ENCODE measurements at places on chromosomes 6 and 20.
A peak's percentile ranks its signal among the peaks of the same experiment; 100 is the strongest.

DNA sequence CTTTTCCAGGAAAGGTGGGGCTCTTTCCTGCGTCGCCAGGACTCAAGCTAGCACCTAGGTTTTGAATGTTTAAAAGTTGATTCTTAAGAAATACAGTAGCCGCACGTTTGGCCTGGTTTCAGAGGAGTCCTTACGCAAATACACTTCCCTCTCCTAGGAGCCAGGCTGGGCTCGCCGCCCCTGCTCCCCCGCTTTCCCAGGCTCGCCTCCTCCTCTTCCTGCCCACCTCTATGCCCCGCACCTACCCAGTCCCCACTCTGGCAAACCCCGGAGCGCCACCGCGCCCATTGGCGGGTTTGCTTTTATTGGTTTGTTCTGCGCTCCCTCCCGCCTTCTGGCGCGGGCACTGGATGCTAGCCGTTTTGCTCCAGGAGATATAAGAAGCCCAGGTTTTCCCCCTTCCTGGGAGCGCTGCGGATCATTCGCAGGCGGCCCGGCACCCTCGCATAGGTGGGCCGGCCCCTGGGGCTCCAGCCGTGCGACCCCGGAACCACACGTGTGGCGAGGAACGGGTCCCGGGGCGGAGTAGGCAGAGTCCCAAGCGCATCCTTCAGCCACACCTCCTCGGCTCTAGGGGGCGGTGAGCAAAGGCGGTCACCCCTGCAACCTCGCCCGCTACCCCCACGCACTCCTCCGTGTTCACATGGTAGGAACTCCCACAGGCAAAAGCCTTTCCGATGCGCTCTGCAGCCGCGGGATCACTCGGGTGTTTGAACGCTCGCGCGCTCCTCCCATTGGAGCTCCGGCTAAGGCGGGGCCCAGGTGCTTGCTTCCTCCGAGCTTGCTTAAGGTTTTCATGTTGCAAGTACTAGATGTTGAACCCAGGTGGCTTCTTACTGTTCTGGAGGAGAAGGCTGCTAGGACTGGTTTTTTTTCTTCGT is 119.0 kb downstream of the RTN4IP1 start:
- DNase-seq = peak; percentile 58

- no peak for DNase-seq
Observed at GRCh38 chr6:125310994-125311649, 9.4 kb upstream of the HDDC2 start.

GRCh38 chr6:24663189-24663588 is 3.5 kb downstream of the TDP2 start:
- no peak for DNase-seq

- no peak for DNase-seq
Observed at GRCh38 chr6:75874224-75874623, 125.2 kb downstream of the MYO6 start.

DNA sequence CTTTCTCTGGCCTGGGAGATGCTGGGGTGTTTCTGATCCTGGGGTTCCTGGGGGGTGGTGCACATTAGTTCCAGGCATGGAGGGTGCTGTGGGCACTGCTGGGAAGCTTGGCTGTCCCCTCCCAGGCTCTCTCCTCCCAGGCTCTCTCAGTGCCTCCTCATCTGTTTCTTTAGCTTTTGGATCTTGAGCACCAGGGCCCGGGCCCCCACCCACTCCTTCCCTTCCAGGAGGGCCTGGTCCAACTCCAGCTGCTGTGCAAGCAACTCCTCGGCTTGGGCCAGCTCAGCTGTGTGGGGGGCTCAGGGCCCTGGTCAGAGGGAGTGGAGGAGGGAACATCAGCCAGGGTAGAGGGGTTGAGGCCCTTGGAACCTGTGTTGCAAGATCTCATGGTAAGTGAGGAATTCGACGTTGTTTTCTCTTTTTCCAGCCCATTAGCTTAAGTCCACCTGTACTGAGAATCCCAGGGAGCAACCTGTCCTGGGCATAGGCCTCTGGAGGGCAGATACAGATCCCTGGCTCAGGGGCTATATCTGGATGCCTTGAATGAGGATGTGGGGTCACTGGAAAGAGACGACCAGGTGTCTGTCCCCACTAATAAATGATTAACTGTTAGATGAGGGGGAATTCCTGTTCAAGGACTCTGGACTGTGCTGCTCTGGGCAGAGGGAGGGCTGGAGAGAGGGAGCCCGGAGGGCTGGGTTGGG is 34.5 kb upstream of the HLA-A start:
- DNase-seq = no peak

DNA sequence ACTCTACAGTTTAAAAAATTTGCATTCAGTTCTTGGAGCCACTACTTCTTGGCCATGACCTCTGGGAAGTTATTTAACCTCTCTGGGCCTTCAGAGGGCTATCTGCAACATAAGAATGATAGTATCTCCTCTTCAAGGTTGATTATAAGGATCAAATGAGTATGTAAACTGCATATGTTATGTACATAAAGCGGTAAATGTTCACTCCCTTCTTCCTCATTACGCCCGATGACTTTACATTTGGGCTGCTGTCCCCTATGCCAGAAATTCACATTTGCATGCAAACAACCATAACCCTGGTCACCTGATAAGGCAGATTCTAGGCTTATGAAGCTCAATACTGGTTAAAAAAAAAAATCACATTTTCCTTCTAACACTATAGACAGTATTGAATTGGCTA is 50.4 kb downstream of the ALDH5A1 start:
- DNase-seq = no peak

- no peak for DNase-seq
Observed at GRCh38 chr6:35079311-35080000, 61.7 kb downstream of the TCP11 start.

DNA sequence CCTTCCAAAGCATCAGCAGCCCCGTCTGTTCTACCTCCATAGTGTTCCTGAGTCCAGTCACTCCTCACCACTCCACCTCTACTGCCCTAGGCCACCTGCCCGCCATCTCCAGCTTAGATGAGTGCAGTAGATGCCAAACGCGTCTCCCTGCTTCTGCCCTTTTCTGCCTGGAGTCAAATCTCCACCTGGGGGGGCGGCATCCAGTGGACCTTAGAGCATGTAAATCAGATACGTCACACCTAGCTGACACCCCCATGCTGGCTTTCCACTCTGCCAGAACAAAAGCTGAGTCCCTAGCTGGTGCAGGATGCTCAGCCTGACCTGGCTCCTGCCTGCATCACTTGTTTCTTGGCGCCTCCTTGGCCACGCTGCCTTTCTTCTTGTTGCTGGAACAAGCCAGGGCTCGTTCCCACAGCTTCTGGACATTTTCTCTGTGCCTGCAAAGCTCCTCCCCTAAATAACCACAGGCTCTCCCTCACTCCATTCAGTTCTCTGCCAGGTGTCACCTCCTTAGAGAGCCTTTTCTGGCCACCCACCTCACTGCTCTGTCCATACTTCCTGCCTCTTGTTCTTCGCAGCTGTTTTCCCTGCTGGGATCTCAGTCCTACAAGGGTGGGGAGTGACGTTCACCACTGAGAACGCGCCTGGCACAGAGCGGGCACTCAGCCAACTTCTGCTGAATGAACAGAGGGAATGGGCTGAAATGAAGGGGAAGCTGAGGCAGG is 5.8 kb downstream of the DDR1 start:
- no peak for DNase-seq

DNA sequence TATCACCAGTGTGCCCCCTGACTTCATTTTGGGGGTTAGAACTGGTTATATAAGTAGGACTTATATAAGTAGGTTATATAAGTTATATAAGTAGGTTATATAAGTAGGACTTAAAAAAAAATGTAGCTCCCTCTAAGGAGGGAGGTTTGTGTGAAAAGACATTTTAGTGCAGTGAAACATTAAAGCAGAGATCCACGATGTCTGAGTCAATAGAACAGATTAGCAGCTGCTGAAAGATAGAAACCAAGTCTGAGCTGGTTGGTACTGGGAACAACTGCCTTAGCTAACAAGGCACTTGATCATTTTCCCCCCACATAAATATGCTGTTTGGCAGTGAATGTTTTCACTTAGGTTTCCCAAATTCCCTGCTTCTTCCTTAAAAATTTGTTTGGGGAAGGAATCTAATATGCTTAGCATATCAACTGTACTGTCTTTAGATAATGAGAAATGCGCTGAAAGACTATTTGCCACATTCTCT is 2.1 kb upstream of the RPS12 start:
- no peak for DNase-seq

DNA sequence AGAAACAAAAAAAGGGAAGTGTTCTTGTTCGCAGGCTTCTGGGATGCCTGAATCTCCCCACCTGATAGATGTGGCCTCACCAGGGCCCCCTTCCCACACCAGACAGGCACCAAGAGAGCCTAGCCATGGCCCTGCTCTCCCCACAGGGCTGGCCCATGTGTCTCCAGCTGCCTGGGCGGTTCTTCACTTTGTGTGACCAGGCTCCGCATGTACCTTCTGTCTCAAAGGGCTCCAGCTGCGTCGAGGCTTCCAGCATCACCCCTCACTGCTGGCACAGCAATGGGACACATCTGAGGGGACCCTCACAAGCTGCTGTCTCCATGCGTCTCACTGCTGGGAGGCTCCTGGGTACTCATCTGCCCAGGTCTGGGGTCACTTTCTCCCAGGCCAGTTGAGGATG is 362.9 kb downstream of the ZFAND3 start:
- DNase-seq = no peak

DNA sequence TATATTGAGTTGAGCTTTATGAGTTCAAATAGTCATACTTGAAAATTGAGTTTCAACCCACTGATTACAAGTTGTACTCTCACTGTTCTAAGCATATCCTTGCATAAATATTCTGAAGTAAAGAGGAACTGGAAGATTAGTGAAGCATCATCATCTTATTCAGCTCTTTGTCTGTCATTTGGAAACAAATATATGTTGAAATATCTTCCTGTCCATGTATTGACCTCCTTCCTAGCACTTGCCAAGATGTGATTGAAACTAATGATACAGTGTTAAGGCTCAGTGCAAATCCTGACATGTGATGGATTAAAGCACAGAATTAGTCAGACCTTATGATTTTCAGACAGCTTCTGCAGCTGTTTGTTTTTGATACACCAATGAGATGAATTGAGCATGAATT is 434.3 kb downstream of the TBC1D32 start:
- DNase-seq = no peak

DNA sequence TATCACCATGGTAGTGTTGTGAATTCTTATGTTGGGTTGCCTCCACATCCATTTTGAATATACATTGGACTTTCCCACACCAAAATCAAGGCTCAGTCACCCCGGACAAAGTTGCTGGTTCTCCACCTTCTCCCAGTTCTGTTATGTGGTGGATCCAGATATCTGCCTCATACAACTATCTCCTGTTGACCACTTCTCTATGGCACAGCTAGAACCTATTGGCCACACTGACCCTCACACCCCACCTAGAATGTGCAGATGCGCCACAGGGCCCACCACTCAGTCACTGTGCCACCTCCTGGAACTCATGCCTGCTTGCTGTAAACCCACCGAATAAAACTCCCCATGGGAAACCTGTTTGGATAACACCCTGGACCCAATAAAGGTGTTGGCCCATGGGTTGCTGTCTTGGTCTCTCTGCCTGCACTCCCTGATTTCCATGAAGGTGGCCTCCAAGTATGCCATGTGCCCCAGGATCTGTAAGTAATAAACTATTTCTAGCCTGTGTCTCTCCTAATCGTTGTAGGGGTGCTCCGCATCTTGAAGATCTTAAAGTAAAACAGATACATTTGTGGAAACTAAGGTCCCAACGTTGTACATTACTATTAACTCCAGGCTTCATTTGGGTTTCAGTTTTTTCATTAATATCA is 7.2 kb upstream of the NQO2 start:
- DNase-seq = no peak

GRCh38 chr20:44479643-44480042 is 4.0 kb downstream of the TTPAL start:
- no peak for DNase-seq

DNA sequence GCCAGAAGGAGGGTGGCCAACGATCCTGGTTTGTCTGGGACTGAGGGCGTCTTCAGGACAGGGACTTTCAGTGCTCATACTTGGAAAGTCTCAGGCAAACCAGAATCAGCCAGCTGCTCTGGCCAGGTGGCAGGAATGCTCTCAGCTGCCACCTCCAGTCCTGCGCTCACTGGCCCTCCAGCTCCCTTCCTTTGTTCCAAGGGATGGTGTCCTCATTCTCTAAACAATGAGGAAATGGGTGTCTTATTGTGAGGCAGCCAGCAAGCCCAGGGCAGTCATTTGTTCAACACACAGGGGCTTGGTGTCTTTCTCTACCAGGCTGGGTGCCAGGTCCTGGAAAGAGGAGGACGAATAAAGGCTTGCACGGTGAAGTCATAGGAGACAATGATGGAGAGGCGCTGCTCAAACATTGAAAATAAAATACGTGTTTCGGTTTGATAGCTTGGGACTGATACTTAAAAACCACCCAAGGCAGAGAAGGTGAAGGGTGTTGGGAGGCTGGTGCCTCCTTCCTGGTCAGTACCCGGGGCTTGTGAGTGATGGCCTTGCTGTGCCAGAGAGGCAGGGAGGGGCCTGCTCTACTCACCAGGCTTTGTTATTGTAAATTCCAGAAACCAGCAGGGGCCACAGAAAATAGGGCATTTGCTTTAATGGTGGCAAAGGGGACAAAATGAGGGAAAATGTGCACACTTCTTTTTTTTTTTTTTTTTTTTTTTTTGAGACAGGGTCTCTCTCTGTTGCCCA is 11.3 kb upstream of the TMEM181 start:
- no peak for DNase-seq

- no peak for DNase-seq
Observed at GRCh38 chr6:140812636-140813035, 1320.1 kb upstream of the GJE1 start.

DNA sequence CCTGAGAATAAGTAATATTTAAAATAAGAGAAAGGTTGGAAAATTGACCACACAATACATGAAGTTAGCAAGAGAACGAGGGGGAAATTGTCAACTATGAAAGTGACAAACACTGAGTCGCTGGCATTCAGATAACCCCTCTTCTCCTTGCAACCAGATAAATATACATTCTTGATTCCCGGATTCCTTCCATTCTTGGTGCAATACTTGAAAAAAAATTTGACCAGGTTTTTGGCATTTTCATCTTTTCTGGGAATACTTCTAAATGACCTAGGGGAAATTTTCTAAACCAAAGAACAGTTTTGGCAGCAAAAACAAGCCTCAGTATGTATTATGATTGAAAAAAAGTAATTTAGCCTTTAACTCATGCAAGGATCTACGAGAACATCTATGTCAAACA is 164.0 kb downstream of the PDE7B start:
- no peak for DNase-seq

GRCh38 chr20:51313358-51313827 is 229.1 kb downstream of the NFATC2 start:
- no peak for DNase-seq
